Stimulated activated CD8-positive, alpha-beta memory T cell treated with anti-CD3 and anti-CD28 coated beads, Interleukin-2, amount 100 ng/mL, for 1 hour (primary cell): ENCODE measurements at places on chromosomes 11 and 22.

- no peak for DNase-seq
Measured at GRCh38 chr22:49586873-49587272, 240.8 kb downstream of the BRD1 start.

GRCh38 chr11:66183494-66184048 is 84.9 kb upstream of the RAB1B start:
- DNase-seq, result no peak

DNA sequence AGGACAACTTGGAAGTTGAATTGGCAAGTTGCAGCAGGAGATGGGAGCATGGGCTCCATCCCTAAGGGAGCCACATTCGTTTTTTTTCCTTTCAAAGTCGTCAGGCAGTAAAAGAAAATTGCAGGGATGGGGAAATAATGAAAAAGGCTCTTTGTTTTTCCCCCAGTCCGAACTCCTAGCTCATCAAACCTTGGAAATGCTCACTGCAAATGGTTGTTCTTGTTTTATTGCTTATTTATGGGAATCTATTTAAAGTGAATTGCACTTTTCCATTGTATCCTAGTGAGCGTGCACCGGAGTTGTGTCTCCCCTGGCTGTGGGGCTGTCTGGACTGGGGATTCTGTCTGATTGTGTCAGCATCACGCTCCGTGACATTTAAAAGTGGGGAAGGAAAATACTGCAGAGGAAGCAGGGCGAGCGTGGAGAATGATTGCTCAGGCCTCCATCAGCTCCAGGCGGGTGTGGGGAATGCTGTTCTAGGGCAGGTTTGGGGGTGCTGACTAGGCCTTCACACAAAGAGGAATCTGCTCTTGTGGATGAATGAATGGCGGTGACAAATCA is 306.4 kb downstream of the KIRREL3 start:
- no peak for DNase-seq

DNA sequence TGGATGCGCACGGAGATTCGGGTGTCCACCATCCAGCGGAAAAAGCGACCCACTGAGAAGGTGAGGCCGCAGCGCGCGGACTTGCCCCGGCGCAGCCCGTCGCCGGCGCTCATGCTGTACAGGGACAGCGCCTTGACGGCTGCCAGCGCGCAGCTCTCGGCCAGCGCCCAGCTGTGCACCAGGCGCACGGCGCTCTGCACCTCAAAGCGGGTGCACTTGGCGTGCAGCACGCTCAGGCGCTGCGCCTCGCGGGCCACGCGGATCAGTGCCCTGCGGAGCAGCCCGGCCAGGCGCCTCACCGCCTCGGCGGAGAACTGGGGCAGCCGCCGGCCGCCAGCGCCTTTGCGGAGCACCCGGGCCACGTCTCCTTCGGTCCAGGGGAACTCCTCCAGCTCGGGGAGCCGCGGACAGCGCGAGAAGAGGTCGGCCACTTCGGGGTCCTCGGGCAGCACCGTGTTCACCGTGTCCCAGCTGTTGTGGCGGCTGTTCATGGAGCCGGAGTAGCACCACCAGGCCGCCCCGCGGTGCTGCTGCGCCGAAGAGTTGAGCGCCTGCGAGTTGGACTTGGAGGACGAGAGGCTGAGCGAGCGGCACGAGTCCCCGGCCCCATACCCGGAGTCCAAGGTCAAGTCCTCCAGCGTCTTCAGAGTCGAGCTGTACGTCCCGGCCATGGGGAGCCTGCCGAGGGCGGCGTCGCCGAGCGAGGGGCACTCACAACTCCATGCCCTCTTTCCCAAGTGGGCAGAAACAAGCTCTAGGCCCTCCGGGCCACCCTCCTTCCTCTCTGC is 703 bp downstream of the ABTB2 start:
- no peak for DNase-seq

DNA sequence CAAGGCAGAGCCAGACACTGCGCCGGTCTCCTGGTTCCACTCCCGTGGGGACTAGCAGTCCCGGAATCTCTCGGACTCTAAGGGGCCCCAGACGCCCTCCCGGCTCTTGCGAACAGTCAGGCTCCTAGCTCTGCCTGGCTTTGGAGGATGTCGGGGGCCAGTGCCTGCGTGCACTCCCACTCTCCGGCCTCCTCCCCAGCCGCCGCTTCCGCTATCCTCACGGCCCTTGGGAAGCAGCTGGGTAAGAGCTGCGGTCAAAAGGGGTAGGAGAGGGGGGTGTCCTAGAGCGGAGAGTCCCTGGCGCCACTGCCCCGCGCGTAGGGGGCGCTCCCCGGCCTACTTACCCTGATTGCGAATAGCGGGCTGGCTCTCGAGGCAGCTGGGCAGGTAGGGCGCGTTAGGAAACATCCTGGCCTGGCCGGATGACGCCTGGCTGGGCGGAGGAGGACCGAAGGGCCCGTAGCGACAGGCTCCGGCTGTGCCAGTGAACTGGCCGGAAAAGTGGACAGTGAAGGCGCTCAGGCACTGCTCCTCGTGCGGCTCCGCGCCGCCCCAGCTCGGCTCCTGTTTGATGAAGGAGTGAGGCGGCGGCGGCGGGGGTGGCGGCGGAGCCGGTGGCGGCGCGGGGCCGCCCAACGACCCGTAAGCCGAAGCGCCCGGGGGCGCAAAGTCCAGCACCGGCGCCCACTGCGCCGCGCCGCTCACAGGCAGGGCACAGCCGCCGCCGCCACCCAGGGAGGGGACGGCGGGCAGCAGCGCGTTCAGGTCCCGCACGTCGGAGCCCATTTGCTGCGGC is 785 bp downstream of the WT1 start:
- DNase-seq, result no peak

DNA sequence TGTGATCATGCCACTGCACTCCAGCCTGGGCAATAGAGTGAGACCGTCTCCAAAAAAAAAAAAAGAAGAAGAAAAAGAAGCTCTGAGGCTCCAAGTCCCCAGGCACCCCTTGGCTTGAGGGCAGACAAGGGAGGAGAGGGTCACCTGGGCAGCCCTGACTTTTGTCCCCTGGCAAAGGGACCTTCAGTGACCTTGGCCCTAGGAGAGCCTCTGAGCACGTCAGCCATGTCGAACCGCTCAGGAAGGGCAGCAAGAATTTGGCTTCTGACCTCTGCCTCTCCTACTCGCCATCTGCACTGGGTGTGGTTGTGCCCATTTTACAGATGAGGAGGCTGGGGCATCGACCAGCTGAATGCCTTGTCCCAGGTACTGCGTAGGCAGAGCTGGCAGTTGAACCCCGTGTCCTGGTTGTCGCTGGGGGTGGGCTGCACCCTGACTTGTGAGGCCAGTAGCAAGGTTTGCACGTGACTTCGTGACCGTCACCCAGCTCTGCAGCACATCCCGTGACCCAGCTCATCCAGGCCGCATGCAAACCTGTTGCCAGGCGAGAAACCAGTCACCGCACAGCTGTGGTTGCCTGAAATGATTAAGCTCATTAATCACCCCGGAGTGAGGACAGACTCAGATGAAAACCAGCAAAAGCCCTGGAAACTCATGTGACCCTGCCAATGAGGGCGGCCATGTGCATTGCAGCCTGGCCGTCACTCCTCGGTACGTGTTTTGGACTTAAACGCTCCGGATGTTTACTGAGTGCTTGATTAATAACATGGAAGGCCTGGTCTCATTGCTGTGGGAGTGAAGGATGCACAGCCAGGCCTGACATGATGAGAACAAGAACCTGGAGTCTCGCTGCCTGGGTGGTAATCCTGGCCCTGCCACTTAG is 47.7 kb upstream of the PPP6R3 start:
- DNase-seq, result no peak

DNA sequence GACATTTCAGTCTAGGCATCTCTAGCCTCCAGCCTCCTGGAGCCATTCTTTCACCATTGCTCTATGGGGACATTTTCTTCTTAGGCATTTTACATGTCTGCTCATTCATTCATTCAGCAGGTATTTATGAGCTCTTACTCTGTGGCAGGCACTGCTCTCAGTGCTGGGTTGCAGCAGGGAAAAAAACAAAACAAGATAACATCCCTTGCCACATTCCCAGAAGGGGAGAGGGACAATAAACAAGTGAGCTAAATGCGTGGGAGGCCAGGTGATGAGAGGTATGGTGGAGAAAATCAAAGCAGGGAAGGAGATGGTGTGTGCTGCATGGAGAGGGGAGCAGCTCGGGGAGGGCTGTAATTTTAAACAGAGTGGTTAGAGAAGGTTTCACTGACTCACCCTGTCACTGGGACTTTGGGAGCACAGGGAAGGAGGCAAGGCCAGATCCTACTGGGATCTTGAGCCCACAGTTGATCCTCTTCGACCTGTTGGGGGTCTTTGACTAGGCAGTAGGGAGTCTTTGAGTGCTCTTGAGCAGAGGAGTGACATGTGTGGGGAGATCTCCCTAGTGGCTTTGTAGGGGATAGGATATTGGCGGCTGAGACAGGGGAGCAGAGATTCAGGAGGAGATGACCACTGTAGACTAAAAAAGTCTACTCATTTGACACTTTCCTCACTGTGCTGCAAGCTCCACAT is 17.0 kb downstream of the MICAL2 start:
- no peak for DNase-seq

- DNase-seq, result no peak
Measured at GRCh38 chr11:65208785-65209710, 27.3 kb downstream of the CAPN1 start.

- no peak for DNase-seq
Measured at GRCh38 chr22:46969491-46969890, 207.0 kb downstream of the TBC1D22A start.

GRCh38 chr11:84300092-84300491 is 1013.9 kb upstream of the CCDC90B start:
- DNase-seq, result no peak

- DNase-seq, result no peak
Measured at GRCh38 chr11:9605742-9606141, 32.3 kb downstream of the WEE1 start.

- no peak for DNase-seq
Measured at GRCh38 chr22:30183271-30183670, 63.3 kb downstream of the LIF start.
